Central memory CD4-positive, alpha-beta T cell (primary cell): ENCODE measurements at places on chromosomes 7 and 10.
A peak's percentile ranks its signal among the peaks of the same experiment; 100 is the strongest.

GRCh38 chr10:97882142-97883091, 32.8 kb downstream of the GOLGA7B start:
- DNase-seq: no peak

DNA sequence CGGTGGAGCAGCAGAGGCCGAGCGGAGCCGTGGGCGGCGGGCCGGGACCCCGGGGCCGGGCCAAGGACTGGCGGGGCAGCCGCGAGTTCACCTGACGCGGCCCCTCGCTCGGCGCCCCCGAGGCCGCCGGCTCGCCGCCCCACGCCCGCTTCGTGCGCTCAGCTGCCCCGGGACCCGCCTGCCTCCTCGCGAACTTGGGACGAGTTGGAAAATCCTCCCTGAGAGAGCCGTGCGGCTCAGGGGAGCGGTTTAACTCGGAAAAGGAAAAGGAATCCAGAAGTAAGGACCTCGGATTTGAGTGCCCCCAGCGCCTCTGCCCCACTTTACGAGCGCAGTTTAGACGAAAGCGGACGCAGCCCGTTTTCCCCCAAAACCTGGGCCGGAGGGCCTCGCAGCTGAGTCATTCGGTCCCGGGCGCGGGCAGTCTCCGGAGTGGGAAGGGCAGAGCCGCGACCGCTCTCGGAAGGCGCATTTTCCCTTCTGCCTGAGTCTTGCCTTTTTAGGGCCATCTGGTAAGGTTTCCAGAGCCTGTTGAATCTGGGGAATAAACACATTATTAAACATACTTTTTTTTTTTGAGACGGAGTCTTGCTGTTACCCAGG, 744 bp downstream of the CREM start:
- DNase-seq: peak; percentile 61

DNA sequence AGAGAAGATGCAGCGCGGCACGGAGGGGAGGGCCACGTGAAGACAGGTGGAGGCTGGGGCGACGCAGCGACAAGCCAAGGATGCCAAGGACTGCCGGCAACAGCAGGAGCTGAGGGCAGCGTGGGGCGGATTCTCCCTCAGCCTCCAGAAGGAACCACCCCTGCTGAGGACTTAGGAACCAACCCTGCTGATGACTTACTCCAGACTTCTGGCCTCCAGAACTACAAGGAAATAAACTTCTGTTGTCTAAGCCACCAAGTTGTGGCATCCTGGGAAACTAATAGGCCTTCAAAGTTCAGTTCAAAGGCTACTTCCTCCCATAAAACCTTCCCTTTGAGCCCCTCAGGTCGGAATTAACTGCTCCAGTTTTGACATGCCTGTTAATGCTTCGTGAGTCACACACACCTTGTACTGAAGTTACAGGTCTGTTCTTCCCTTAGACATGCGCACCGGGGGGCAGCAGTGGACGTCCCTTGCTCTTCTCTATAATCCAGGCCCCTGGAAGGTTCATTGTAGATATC, 88.4 kb upstream of the RHEB start:
- DNase-seq: no peak

- no peak for DNase-seq
These were observed 42.3 kb downstream of the IKZF1 start for GRCh38 chr7:50346545-50347497.

- DNase-seq: no peak
These were observed 23.5 kb upstream of the C1QL3 start for GRCh38 chr10:16545116-16545736.

- no peak for DNase-seq
These were observed 41.5 kb downstream of the MET start for GRCh38 chr7:116713500-116713899.

- DNase-seq: no peak
These were observed 106.2 kb upstream of the CACNA2D1 start for GRCh38 chr7:82549616-82550285.

- no peak for DNase-seq
These were observed 301.3 kb downstream of the HGF start for GRCh38 chr7:81468526-81468925.

- DNase-seq: no peak
These were observed 120.9 kb downstream of the SEMA3D start for GRCh38 chr7:85065888-85066485.

DNA sequence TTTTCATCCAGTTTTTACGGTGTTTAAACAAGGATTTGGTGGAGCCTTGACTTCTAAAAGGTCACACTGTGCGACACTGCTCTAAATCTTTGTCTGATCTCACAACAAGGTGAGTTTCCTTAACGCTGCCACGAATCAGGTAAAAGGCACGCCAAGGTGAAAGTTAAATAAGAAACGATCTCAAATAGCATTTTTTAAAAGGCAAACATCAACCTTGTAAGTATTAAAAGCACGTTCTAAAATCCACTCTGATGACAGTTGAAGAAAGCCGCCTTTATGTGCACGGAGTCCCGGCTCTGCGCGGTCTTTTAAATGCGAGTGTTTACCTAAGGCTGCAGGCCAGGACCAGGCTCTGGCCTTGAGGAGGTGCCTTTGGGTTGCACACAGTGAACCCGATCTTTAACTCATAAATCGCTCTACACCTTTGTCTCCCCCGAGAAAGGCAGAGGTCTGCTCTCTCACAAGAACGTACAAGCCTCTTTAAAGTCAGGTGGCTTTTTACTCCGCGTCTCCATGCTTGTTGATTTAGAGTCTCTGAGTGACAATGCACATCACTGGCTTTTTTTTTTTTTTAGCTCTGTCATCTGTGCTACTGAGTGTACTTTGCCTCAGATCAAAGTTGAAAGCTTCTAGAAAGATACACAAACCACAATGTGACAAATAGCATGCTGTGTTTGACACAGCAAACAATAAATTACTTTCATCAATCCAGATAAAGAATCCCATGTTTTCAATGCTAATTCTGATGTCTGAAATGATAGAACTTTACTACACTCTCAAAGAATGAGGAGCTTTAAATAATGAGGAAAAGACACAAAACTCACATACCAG, 25.9 kb upstream of the RNF32 start:
- DNase-seq: no peak

DNA sequence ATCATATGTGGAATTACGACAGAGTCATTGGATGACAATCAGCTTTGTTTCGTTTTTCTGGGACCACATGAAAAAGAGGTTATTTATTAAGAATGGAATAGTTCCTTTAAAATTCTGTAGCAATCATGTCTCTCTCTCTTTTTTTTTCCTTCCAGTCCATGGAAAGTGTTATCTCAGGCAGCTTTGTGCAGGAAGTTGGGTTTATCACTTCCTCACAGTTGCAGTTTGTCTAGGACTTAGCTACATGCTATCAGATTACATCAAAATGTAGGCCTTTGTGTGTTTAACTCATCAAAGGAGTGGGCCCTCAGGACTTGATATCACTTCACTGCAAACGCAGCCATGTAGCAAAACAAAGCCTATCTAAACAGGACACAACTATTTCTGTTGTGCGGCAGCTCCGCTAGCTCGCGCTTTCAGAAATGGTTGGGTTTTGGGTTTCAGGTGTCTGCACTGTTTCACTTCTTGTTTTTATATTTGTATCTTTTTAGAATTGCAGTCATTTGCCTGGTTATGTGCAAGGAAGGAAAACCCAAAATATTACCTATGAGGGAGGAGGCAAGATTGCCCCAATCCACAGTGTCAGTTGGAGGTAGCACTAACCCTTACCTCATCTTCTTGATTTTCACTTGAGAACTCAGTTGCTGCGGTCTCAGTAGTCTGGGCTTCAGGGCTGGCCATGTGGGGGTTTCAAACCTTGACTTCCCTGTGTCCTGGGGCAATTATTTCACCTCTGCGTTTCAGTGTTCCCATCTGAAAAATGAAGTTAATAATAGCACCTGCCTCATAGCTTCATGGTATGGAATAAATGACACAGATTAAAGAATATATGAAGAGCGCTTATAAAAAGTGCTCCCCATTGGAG, 66.7 kb downstream of the HHEX start:
- no peak for DNase-seq

GRCh38 chr10:50325449-50326171, 74.3 kb upstream of the ASAH2 start:
- no peak for DNase-seq

- DNase-seq: no peak
These were observed 170.9 kb downstream of the LRMDA start for GRCh38 chr10:75602341-75602740.

- DNase-seq: no peak
These were observed 9.6 kb downstream of the ELMO1 start for GRCh38 chr7:37438906-37439652.

GRCh38 chr7:293681-294439, 3.9 kb downstream of the FOXL3 start:
- DNase-seq: no peak

- no peak for DNase-seq
These were observed 36.0 kb downstream of the C10orf143 start for GRCh38 chr10:130074639-130075038.
